Effector CD4-positive, alpha-beta T cell (primary cell): ENCODE measurements at places on chromosomes 7 and 10.

GRCh38 chr10:43898592-43898991, 249.9 kb upstream of the ZNF32 start:
- DNase-seq, result no peak

GRCh38 chr10:103828587-103829197, 26.7 kb downstream of the SH3PXD2A start:
- no peak for DNase-seq

DNA sequence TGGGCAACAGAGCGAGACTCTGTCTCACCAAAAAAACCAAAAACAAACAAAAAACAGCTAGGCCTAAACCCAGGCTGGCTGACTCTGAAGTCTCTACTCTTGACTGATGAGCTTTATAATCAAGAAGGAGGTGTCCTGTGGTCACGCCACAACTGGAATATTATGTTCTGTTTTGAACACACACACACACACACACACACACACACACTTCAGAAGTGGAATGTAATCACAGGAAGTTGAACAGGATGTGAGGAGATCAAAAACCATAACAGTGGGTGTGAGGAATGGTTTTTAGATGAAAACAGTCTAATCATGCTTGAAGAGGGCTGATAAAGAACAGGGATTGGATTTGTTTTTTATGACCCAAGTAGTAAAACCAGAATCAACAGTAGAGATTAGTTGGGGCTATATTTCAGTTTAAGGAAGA, 51.1 kb upstream of the IL6 start:
- DNase-seq, result no peak

DNA sequence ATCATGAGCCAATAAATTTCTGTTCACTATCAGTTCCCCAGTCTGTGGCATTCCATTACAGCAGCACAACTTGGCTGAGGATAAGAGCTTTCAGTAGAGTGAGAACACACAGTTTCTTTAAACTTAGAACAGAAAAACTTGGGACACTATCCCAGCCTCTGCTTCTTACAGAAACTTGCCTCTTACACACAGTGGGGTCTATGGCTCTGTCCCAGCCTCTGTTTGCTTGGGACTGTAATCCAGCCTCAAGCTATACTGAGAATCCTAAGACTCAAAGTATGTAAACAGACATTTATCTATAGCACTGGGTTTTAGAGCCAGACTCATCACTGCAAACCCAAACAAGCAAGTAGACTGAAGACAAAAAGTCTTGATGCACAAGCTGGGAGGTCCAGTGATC, 355.8 kb upstream of the VSTM2A start:
- DNase-seq, result no peak

GRCh38 chr7:80781146-80781545, 137.7 kb downstream of the SEMA3C start:
- no peak for DNase-seq

GRCh38 chr7:133233142-133233541, 19.7 kb upstream of the EXOC4 start:
- no peak for DNase-seq

GRCh38 chr7:107818622-107819021, 15.6 kb upstream of the SLC26A3 start:
- no peak for DNase-seq

- no peak for DNase-seq
Observed at GRCh38 chr7:1855725-1856160, 185.7 kb downstream of the ELFN1 start.

- no peak for DNase-seq
Observed at GRCh38 chr10:103703941-103704919, 151.1 kb downstream of the SH3PXD2A start.

DNA sequence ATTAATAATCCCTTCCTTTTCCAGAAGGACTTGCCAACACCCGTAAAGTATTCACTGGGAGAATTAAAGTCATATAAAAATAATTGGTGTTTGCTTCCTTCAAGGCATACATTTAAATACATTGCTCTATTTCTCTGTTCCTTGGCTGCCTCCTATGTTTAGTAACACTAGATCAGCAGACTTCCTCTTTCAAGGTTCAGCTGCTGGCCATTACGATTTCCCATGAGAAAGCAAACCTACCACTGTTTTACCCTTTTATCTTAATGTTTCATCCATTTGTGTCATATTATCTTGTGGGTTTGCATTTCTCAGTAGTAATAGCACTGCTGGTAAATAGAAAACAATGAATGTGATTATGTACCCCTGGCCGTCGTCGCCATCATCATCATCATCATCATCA, 313.8 kb upstream of the BMPER start:
- DNase-seq, result no peak

DNA sequence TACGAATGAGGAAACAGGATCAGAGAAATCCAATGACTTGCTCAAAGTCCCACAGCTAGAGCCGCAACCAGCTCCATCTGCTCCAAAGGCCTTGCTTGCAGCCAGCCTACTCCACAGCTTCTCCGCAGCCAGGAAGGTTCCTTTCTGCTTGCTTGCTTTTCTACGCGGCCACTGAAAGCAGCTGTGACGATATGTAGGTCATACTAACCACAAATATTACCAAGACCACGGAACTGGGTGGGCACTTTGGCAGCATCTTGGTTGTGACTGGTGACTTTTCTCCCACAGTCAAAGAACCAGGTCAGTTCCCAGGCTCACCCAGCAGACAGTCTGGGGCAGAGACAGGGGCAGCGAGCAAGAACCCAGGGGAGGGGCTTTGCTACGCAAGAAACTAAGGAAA, 86.4 kb downstream of the FAM53B start:
- DNase-seq, result peak; percentile 27

DNA sequence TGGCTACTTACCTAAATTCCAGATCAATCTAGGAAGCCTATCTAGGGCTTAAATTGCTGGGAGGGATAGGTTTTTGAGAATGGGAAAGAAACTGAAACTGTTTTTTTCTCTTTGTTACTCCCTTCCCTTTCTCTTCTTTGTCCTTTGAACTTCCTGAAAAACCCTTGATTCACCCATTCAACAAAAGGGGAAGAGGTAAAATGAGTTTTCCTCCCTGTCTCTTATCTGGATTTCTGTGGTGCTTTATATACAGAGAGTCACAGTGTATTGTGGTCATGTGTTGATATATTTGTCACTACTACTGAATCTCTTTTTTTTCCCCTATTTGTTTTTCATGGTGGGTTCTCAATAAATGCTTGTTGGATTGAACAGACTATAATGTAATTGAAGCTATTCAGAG, 19.8 kb upstream of the NUP205 start:
- DNase-seq, result no peak

GRCh38 chr7:135328526-135328925, 94.9 kb downstream of the STRA8 start:
- DNase-seq, result no peak
